ENCODE measurements at places on chromosomes 13 and 19.
A peak's percentile ranks its signal among the peaks of the same experiment; 100 is the strongest.

- H3K4me3 ChIP-seq, result no peak overlapping the region
- H3K36me3 ChIP-seq, result no peaks in the 10 kb centered on the region
- H3K27me3 ChIP-seq, result no peaks in the 10 kb centered on the region
- no peak overlapping the region for H3K27ac ChIP-seq
- peaks cover 22% of the 10 kb centered on the region for H3K4me1 ChIP-seq
Measured at GRCh38 chr13:112966776-112967175, 2.2 kb upstream of the MCF2L start.

DNA sequence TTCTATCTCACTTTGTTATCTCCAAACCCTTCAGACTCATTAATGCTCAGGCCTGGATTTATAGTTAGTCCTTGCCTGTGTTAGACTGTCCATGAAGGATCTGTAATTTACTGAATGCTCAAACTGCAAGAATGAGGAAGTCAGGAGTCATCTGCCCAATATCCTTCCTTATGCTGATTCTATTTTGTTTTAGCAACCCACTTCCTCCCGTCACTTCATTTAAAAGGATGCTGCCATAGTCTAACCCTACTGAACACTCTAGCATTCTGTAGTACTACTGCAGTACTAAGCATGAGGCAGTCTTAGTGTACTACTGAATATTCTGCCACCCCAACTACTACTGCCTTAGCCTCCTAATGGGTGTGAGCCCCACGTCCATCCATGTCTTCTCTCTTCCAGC lies 1.5 kb downstream of the FCAR start:
- H3K36me3 ChIP-seq, result no peaks in the 10 kb centered on the region
- H3K4me1 ChIP-seq, result no peaks in the 10 kb centered on the region
- DNase-seq, result no peak
- H3K27ac ChIP-seq, result peak overlapping the region; percentile 37
- H3K27me3 ChIP-seq, result no peaks in the 10 kb centered on the region

DNA sequence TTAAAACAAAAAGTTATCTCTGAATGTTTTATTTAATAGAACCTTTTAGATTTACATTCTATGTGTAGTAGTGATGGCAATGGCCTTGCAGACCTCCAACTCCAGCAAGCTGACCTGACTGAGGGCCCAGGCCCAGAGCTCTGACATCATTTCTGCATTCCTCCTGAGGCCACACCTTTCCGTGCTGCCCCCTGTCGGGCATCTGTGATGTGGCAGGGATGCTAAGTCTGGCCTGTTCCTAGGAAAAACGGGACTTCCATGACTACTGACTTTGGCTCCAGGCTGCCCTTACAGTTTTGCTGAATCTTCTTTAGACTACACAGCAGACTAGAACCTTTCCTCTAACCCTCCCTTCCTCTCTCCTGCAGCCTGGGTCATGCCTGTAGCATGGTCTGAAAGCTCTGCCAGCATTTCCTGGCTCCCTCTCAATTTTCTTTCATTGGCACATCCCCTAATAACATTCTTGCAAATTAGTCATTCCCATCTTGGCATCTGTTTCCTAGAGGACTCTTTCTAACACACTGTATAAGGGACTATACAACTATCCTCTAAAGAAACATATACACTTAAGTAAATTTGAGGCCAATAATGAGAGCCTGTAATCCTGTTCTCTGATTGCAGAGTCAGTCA lies 249.1 kb downstream of the GPC5 start:
- no peak overlapping the region for H3K4me3 ChIP-seq
- no peaks in the 10 kb centered on the region for H3K4me1 ChIP-seq
- DNase-seq, result no peak
- no peak overlapping the region for H3K27ac ChIP-seq
- no peaks in the 10 kb centered on the region for H3K27me3 ChIP-seq

- no peak overlapping the region for H3K4me3 ChIP-seq
- H3K27me3 ChIP-seq, result no peaks in the 10 kb centered on the region
- DNase-seq, result no peak
- no peak overlapping the region for H3K27ac ChIP-seq
Measured at GRCh38 chr19:17772172-17772571, 20.9 kb downstream of the FCHO1 start.

- peaks cover 20% of the 10 kb centered on the region for H3K36me3 ChIP-seq
- H3K4me1 ChIP-seq, result no peaks in the 10 kb centered on the region
- DNase-seq, result no peak
- H3K27me3 ChIP-seq, result no peaks in the 10 kb centered on the region
- no peak overlapping the region for H3K4me3 ChIP-seq
Measured at GRCh38 chr13:52686376-52686775, 33.7 kb downstream of the SUGT1 start.
